ENCODE measurements at places on chromosomes 16 and 17.

DNA sequence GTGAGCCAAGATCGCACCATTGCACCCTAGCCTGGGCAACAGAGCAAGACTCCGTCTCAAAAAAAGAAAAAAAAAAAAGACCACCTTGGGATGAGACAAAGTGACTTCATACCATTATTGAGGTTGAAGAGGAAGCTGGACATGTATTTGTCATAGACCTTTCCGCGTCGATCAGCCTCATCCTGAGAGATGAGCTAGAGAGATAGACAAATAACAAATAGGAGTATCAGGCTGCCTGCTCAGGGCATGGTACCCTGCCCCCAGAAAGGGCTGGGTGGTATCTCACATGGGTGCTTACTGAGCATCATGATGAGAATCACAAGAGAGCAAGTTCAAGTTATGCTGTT, 22.1 kb downstream of the CNTNAP1 start:
- no peak for DNase-seq

DNA sequence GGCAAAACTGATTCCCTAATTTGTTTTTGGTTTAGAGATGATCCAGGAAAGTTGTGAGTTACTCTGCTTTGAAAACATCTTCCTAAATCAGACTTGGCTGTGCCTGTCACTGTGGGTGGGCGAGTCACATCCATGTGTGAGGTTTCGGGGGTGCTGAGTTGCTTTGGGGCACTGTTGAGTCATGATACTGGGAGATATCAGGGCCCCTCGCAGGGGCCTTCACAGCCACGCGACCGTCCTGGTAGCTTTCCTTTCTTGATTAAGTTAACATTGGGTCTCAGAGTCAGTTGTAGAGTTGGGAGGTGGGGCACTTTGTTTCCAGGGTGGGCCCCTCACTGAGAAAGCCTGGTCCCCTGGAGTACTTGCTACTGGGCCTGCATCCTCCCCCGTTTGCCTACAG, 58.3 kb upstream of the LGALS9 start:
- no peak for DNase-seq

GRCh38 chr16:82580298-82580890, 46.4 kb upstream of the CDH13 start:
- DNase-seq = peak; percentile 22

GRCh38 chr16:14164916-14165662, 94.0 kb downstream of the MRTFB start:
- no peak for DNase-seq

DNA sequence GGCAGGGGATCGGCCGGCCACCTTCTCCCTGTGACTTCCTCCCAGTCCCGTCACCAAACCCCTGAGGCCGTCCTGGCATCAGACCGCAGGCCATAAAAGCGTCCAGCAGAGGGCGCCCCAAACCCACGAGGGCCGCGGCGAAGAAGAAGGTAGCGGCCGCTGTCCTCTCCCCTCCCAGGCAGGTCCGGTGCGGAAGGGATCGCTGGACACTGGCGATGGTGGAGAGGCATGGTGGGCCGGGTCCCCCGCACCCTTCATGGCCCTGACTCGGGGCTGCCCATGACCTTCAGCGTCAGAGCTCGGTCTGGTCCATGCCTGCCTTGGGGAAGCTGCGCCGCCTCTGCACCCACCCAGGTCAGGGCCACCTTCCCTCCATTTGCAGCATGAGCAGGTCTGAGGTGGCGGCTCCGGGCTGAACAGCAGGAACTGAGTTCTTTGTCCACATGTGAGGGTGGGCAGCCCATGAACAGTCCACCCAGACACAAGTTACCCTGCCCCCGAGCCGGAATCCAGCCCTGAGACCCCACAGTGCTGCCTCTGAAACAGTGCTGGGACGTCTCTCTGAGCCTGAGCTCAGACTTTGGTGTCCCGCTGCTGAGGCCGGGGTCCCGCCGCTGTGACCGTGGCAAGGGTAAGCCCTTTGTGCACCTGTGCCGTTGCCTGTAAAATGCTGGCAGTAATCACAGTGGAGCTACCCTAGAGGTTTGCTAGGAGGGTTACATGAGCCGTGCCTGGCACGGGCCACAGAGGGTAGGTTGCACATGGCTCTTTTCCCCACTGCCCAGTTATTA, 40.8 kb upstream of the CMIP start:
- peak; percentile 80 for DNase-seq

DNA sequence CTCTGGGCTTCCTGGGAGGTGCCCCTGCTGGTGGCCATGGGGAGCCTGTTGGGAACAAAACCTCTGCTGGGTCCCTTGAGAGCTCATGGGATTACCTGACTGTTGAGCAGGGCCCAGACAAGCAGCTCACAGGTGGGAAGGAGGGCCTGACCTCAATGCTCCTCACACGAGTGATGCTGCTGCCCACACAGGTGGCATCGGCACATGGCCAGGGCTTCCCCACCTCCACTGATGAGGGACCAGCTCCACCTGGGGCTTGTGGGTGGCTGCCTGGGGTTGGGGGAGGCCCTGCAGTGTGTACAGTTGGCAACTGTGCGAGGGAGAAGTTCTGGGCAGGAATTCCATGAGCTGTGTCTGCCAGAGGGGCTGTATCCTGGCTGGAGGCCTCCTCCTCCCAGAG, 87.8 kb upstream of the NLRP1 start:
- DNase-seq = no peak

DNA sequence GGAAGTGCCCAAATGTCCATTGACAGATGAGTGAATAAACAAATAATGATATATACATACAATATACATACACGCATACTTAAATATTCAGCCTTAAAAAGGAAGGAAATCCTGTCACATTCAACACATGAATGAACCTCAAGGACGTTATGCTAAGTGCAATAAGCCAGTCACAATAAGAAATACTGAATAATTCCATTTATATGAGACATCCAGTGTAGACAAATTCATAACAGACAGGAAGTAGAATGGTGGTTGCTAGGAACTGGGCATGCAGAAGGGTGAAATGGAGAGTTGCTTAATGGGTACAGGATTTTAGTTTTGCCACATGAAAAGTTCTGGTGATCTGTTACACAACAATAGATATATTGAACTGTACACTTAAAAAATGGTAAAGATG, 8.8 kb upstream of the ITGB4 start:
- DNase-seq = no peak

DNA sequence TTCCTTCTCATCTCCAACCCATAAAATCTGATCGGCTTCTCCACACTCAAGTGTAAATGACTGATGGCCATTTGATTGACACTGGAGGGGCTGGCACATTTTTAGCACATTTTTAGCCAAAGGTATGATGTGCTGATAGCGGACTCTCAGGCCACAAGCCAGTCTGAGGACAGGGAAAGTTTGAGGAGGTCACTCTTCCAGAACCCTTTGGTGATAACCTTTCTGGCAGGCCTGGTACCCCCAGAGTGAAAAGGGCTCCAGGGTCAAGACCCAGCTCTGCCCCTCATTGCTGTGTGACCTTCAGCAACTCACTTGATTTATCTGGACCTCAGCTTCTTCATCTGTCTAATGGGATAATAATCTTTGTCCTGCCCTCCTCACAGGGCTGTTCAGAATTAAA, 1.7 kb upstream of the NLRC5 start:
- DNase-seq = no peak

- DNase-seq = no peak
Measured at GRCh38 chr16:12231666-12232065, 255.1 kb downstream of the SNX29 start.

DNA sequence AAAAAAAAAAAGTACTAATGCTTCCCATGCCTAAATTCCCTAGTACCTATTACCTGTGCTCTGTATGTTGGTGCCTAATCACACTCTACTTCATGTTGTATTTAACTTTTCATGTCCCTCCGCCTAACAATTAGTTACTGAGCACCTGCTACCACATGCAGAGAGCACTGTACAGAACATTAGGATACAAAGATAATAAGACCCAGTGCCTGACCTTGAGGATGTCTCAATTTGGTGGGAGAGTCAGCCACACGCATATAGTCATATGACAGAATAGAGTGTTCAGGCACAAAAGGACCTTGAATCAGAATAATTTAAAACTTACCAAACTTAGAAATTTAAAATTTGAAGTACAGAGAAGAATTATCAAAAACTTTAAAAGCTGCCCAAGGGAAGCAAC, 42.1 kb downstream of the USP31 start:
- DNase-seq = no peak

- DNase-seq = no peak
Measured at GRCh38 chr17:51598824-51599223, 338.5 kb downstream of the UTP18 start.

DNA sequence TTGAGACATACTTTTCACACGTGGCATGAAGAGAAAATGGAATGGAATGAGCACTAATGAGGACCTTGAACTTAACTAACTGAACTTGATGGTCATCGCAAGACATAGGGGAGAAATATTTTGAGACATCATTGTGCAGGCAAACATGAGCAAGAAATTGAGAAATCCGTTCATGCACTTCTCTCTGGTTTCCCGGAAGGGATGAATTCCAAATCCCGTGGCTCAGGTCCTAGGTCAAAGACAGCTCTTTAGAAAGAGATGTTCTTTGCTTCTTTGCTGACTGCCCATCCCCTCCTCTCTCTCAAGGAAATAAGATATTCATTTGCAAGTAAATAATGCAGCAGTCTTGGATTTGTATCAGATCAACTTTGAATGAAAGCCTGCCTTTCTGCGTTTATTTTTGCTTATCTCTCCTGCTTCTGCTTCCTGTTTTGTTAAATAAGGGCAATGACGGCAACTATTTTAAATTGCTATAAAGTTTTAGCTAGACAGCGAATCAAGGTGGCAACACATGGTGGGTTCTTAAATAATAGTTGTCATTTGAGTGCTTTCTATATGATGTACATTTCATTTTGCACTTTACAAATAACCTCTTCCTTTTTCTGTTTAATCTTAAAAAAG, 657.8 kb downstream of the MAF start:
- DNase-seq = no peak
